ENCODE measurements at places on chromosomes 1 and 21. TPM values are rescaled to one million over a fixed set of nuclear protein-coding genes. Genes with fewer than 3 reads are reported as not detected.

ELK4 gene
- 40.8 TPM for total RNA-seq

DNA sequence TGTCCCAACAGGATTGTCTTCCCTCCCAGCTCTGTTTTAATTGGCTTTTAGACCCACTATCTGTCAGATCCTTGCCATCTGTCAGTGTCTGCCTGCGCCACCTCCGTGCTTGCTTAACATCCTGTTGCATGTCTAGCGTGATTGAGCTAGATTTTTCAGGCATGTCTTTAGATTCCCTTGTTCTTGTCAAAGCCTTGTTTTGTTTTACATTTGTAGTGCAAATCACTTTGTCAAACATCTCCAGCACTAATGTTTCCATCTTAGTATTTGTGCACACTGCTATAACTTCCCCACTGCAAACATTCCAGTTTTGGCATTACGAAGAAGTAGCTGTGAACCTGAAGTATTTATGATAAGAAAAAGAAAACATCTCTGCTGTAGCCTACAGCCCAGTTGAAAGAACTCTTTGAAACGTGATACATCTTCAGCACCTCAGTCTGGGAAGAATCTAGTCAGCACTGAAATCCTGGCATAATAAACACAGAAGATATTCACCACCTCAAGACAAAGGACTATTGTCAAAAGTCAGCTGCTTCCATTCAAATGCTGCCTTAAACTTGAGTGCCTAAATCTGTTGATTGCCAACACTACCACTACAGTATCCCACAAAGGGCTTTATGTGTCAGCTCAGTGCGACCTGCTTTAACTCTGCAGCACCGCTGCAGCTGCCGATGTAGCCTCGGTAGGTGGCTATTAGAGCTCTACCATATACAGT is 105.0 kb downstream of the FNBP1L start:
- no peak for DNase-seq

CFAP107 gene
- total RNA-seq: not detected

ANGPTL1 gene
- total RNA-seq: not detected

GRCh38 chr1:236457775-236458174 is 63.7 kb downstream of the EDARADD start:
- no peak for DNase-seq

- DNase-seq: peak; percentile 75
Observed at GRCh38 chr21:37700641-37701202, 215.5 kb downstream of the KCNJ6 start.

DNA sequence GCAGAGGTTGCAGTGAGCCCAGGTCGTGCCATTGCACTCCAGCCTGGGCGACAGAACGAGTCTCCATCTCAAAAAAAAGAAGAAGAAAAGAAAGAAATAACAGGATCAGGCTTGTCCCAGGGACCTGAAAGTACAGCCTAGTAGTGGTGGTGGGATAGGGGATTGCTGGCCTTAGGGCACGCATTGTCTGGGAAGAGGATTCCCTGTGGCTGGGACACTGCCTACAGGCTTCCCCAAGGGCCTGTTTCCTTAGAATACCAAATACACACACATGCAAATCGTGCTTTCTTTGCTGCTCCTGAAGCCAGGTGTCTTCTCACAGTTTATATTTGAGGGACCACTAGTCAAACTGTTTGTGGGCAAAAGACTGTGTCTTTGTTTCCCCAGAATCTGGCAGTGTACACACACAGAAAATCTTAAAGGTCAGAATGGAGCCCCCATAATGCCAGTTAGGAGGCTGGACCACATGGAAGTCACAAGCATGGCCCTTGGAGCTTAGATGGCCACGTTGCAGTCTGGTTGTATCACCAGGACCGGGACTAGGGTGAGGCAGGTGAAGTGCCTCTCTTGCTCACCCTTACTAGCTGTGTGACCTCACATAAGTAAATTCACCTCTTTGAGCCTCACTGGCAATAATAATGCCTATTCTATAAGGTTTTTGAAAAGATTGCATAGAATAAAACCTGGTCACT is 12.7 kb upstream of the ASAP3 start:
- DNase-seq: no peak

DNA sequence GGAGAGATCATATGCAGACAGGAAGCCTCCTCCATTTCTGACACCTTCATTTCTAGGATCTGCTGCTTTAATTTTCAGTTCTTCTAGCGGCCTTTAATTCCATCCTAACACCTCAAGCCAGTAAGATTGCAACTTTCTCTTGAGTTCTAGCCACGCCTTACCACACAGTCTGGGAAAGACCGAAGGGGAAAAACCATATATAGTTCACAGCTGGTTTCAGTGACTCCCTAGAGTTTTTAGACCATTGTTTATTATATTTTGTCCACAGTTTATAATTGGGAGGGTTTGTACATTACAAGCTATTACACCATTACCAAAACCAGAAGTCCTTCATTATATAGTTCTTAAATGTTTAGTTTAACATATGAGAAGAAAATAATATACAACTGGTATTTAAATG is 37.5 kb downstream of the DPH5 start:
- DNase-seq: no peak

GRCh38 chr1:3564921-3565831 is 46.1 kb downstream of the MEGF6 start:
- DNase-seq: peak; percentile 82

DNA sequence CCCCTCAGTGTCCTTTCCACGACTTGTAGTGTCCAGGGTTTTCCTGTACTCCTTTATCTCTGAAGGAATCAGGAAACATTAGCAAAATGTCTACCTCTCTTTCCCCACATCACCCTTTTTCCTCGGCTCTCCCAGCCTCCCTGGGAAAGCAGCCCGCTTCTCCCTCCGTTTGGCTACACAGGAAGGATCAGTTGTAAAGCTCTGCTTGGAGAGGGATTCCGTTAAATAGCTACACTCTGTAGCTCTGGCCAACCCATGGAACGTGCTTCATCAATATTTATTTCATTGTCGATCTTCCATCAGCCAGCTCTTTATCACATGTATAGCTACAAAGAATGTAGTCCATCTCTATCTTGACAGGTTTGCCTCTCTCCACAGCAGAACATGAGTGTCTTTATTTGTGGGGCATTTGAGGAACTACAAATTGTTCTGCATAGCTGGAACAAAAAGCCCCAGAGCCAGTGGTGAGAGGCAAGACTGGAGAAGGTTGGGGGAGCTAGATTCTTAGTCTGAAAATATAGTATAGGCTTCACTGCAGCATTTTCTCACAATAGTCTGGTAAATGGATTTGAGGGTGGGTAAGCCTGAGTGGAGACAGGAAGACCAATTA is 191.8 kb downstream of the SLC35F3 start:
- no peak for DNase-seq

SOX13 gene
- 64.5 TPM for total RNA-seq

DNA sequence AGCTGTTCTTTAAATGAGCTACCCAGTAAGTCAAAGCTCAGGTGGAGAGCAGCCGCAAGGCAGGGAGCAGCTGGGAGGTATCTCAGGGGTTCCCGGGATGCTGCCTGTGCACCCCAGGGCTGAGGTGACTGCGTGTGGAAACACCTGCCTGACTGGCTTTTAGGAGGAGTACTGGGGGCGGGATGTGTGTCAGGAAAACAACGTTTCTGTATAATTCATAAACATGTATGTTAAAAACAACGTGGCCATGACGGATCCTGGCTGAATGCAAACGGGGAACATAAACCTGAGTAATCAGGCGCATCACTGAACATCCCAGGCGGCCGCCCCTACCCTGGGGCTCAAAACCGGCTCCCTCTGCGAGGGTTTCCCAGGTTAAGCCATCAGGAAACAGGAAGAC is 1.5 kb downstream of the C1orf159 start:
- DNase-seq: no peak

NKAIN1 gene
- total RNA-seq: 7.5 TPM
